ENCODE measurements at places on chromosomes 1 and 21.

- peak; percentile 26 for DNase-seq
Measured at GRCh38 chr1:155128755-155129473, 1.2 kb downstream of the EFNA1 start.

- DNase-seq = no peak
Measured at GRCh38 chr1:187959062-187959461, 1130.3 kb downstream of the PLA2G4A start.

- no peak for DNase-seq
Measured at GRCh38 chr1:41246568-41246967, 4.5 kb upstream of the SCMH1 start.

GRCh38 chr1:1080122-1080757 is 6.1 kb upstream of the RNF223 start:
- DNase-seq = peak; percentile 53

DNA sequence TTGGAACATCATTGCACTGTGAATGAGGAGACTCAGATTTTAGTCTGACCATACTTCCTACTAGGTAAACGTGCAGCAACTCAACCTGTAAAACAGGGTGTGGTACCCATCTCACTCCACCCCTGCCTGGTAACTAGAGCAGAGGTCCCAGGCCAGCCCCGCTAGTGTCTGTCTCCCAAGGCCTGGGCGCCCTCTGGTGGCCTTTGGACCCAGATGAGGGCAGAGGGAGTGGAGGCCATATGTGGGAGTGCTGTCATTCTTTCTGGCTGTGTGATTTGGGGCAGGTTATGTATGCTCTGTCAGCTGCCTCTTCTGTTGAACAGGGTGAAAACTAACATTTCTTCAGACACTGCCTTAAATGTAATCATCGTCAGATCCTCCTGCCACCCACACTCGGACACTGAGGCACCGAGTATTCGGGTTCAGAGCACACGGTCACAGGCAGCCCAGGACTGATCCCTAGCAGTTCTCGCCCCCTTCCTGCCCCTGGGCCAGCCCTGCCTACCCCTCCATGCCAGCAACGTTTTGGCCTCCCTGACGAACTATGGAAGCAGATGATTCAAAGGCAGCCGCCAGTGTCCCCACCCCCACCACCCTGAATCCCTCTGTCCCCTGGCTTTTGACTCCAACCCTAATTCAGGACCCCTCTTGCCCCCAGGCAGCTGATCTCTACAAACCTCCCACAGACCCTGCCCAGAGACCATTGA is 76.0 kb downstream of the CD247 start:
- peak; percentile 47 for DNase-seq

GRCh38 chr1:247561711-247562110 is 12.8 kb downstream of the GCSAML start:
- DNase-seq = no peak

DNA sequence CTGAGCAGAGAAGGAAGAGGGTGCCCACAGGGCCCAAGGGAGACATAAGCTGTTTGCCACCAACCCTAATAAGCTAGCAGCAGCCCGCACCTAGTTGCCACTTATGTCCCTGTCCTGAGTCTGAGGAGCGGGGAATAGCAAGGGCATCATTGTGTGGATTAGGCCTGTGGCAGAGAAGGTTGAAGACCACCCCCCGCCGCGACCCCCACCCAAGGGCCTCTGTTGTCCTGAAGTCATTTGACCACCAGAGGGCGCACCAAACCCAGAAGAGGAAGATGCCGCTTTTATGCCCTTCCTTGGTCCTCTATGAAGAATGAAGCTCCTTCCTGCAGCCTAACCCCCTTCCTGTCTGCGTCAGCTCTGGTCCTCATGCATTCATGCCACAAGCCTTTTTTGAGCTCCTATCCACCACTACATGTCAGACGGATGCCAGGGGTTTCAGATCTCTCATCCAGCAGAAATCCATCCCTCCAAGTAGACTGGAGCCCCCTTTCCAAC is 16.6 kb downstream of the RHBG start:
- peak; percentile 19 for DNase-seq

DNA sequence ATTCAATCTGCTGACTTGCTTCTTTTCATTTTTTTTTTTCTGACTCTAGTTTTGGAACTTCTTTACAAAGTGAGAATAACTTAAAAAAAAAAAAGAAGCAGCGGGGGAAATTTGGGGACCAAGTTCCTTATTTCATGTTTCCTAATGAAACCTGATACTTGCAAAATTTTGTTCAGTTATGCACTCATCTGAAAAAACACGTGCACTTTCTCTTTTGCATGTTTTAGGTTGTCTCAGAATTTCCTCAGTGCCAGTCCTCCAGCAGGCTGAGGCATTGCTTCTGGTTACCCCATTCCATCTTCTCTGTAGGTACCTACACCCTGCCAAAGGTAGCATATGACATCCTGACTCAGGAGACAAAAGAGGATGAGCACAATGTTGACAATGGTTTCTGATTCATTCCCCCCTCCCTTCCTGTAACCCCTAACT is 299.7 kb downstream of the GRIK1 start:
- DNase-seq = no peak

DNA sequence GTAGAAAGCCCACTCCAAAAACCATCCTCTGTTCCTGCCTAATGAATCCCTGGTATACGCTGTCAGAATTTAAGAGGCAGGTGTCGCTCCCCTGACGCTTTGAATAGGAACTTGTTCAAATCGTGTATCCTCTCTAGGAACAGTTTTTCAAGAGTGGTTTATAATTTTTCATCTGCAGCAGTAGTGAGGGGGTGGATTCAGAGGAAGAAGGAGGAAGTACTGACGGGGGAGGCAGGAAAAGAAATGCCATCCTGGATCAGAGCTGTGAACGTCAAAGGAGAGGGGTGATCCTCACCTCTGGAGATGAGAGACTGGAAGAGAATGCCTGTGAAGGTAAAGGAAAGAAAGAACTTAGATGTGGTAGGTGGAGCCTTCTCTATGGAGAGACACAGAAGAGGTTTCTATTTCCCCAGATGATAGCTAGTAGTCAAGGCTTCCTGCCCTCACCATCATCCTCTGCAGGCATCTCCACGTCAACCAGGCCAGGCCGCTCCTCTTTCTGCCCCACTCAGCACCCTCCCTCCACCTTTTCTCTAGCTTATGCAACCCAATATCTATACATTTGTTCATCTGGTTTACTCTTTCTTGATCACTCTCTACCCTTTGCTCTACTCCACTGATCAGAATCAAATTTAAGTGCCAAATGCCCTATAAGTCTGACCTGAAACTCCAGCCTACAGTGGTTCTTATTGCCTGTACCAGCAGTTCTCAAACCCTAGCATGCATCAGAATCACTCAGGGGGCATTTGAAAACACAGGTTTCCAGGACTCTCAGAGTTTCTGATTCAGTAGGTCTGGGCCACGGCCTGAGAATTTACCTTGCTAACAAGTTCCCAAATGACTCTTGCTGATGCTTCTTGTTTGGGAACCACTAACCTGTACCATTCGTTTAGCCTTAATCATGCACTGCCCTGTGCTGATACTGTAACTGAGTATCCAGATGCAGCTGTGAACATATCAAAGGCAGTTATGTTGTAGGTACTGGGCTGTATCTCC is 13.1 kb upstream of the BCL9 start:
- no peak for DNase-seq

All from DMS 273 treated with DMSO at 0.1 percent for 48 hours (cell line).